Lung (tissue), 17 donors: ENCODE measurements at places on chromosomes 5 and 9. TPM values are rescaled to one million over a fixed set of nuclear protein-coding genes. Genes with fewer than 3 reads are reported as not detected.
A peak's percentile ranks its signal among the peaks of the same experiment; 100 is the strongest.

Gene CCL27
- total RNA-seq: not detected

Gene SPINK13
- total RNA-seq: not detected

Gene REEP2
- 1.1 TPM for total RNA-seq

Gene BTNL8
- total RNA-seq: 2.6 TPM

Gene CKMT2
- 1.7 TPM for total RNA-seq

Gene HTR4
- 0.17 TPM for total RNA-seq

Gene SEMA6A
- 17.7 TPM for total RNA-seq

Gene ZNF618
- total RNA-seq: 16.3 TPM

Gene HK3
- 111 TPM for total RNA-seq

DNA sequence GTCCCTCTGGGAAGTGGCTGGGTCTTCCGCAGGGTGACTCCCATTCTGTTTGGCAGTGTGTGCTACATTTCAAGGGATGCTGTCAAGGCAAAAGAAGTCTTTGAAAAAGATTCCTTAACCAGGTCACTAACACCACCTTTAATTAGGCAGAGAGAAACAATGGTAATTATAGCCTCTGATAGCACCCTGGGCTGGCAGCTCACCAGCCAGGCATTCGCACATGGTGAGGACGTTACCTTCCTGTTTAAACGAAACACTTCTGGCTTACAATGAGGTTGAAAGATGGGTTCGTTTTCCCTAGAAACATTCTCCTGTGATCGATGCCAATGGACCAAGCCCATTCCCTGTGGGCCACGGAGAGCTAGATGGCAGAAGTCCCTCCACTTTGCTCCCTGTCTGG is 230.1 kb upstream of the PANK3 start:
- H3K36me3 ChIP-seq: no peaks in the 10 kb centered on the region
- H3K4me3 ChIP-seq: no peak overlapping the region
- H3K4me1 ChIP-seq: no peaks in the 10 kb centered on the region
- peaks cover 60% of the 10 kb centered on the region for H3K27me3 ChIP-seq
- no peak for DNase-seq
- no peak overlapping the region for H3K27ac ChIP-seq

- no peak overlapping the region for H3K4me3 ChIP-seq
- DNase-seq: no peak
- no peak overlapping the region for H3K27ac ChIP-seq
- H3K36me3 ChIP-seq: no peaks in the 10 kb centered on the region
- no peaks in the 10 kb centered on the region for H3K27me3 ChIP-seq
Measured at GRCh38 chr9:93306579-93307091, 122.7 kb downstream of the WNK2 start.

DNA sequence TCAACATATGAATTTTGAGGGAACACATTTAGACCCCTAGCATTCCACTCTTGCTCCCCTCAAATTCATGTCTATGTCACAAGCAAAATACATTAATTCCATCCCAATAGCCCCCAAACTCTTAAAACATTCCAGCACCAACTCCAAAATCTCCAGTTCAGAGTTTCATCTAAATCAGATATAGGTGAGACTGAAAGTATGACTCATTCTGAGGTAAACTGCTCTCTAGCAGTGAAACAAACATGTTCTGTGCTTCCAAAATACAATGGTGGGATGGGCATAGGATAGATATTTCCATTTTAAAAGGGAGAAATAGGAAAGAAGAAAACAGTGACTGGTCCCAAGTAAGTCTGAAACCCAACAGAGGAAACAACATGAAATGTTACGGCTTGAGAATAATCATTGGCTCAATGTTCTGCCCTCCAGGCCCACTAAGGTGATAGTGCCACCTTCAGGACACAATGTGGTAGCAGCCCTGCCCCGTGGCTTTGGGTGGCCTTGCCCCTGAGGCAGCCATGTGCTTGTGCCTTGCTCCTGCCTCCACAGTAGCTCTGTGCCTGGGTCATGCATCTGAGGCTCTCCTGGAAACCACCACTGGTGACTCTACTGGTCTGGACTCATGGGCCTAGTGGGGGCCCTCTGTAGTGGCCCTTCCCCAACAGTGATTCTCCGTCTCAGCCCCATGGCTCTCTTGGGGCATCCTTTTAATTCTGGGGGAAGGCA is 36.4 kb upstream of the IPPK start:
- H3K36me3 ChIP-seq: no peaks in the 10 kb centered on the region
- DNase-seq: no peak
- no peak overlapping the region for H3K4me3 ChIP-seq
- no peaks in the 10 kb centered on the region for H3K4me1 ChIP-seq

GRCh38 chr5:94872526-94872925 is 254.1 kb downstream of the SLF1 start:
- H3K27ac ChIP-seq: no peak overlapping the region
- no peaks in the 10 kb centered on the region for H3K27me3 ChIP-seq
- no peaks in the 10 kb centered on the region for H3K4me1 ChIP-seq
- DNase-seq: no peak
- peaks cover 4% of the 10 kb centered on the region for H3K36me3 ChIP-seq
- no peak overlapping the region for H3K4me3 ChIP-seq

DNA sequence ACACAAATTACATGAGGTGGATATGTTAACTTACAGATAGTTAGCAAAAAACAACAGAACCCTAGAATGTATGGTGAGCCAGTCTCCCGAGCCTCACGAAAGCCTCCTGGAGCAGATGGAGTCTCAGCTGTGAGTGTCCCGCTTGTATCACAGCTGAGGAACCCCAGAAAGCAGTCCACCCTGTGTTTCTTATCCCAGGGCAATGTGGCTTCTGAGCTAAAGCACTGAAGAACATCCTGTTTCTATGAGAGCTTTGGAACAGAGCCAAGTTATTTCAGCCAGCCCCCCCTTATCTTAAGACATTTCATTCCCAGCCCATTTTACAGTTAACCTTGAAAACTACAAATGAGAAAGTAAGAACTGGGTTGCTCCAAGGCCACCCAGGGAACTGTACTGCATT is 1220.9 kb upstream of the CDH6 start:
- no peak overlapping the region for H3K4me3 ChIP-seq
- no peak for DNase-seq
- no peaks in the 10 kb centered on the region for H3K4me1 ChIP-seq
- no peaks in the 10 kb centered on the region for H3K36me3 ChIP-seq

GRCh38 chr5:92911293-92911692 is 669.7 kb downstream of the NR2F1-AS1 start:
- DNase-seq: no peak
- H3K4me1 ChIP-seq: peaks cover 3% of the 10 kb centered on the region
- no peak overlapping the region for H3K4me3 ChIP-seq
- H3K36me3 ChIP-seq: no peaks in the 10 kb centered on the region
- no peak overlapping the region for H3K27ac ChIP-seq

DNA sequence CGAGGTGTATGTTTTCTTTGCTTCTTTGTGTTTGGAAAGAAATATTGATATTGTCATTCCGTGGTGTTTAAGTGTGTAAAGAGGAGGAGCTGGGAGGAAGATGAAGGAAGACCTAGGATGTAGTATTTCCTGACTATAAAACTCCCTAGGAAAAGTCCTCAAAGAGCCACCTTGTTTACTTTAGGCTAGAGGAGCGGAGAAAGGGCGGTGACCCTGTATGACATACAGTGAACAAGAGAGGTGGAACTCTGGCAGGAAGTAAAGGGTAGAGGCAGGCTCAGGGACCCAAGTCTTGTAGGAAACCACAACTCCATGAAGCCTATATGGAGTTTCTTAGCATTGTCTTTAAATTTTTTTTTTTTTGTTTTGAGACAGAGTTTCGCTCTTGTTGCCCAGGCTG is 303.9 kb downstream of the DOCK8 start:
- no peaks in the 10 kb centered on the region for H3K27me3 ChIP-seq
- no peak overlapping the region for H3K27ac ChIP-seq
- no peaks in the 10 kb centered on the region for H3K36me3 ChIP-seq
- H3K4me1 ChIP-seq: peaks cover 9% of the 10 kb centered on the region
- no peak for DNase-seq

DNA sequence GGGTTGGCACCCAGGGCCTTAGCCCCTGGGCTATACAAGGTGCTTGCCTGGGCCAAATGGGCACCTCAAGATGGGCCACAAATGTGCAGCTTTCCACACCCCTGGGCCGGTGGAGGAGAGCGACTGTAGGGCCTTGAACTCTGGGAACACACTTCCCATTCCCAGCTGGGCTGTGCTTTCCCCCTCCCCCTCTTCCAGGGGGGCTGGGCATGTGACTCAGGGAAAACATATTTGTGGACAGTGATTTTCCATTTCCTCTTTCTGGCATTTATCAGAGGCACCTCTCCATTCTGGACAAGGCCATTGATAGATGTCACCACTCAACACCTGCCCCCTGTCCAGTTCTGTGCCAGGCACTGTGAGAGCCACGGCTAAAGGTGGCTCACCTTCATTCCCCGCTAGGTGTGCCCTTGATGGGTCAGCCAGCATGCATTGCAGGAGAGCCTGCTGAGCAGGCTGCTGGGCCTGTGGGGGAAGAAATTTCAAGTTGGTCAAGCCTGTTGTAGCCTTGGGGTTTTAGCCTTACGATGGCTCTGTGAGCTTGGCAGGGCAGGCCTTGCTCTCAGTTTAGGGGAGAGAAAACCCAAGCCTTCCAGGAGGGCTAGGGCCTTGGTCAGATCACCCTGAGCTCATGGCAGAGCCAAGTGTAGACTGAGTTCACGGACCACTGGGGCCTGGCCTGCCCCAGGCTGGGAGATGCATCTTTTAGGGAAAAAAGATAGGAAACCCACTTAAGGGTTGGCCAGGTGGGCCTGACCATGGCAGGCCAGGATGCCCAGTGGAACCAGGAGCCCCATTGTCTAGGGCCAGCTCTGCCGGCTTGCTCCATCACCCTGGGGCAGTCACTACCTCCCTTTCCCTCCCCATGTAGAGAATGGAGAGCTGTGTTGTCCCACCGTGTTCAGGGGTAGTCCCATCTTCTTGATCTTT is 113.9 kb downstream of the DAB2IP start:
- H3K4me3 ChIP-seq: no peak overlapping the region
- peak overlapping the region; percentile 80 for H3K27ac ChIP-seq
- peaks cover 22% of the 10 kb centered on the region for H3K36me3 ChIP-seq

GRCh38 chr5:81719743-81720345 is 31.1 kb downstream of the SSBP2 start:
- H3K27me3 ChIP-seq: no peaks in the 10 kb centered on the region
- DNase-seq: no peak
- no peaks in the 10 kb centered on the region for H3K36me3 ChIP-seq
- no peak overlapping the region for H3K4me3 ChIP-seq

GRCh38 chr5:34685485-34686165 is 29.5 kb downstream of the RAI14 start:
- no peak overlapping the region for H3K4me3 ChIP-seq
- H3K4me1 ChIP-seq: peaks cover 13% of the 10 kb centered on the region
- H3K36me3 ChIP-seq: no peaks in the 10 kb centered on the region
- no peak for DNase-seq
- peak overlapping the region; percentile 3 for H3K27ac ChIP-seq

DNA sequence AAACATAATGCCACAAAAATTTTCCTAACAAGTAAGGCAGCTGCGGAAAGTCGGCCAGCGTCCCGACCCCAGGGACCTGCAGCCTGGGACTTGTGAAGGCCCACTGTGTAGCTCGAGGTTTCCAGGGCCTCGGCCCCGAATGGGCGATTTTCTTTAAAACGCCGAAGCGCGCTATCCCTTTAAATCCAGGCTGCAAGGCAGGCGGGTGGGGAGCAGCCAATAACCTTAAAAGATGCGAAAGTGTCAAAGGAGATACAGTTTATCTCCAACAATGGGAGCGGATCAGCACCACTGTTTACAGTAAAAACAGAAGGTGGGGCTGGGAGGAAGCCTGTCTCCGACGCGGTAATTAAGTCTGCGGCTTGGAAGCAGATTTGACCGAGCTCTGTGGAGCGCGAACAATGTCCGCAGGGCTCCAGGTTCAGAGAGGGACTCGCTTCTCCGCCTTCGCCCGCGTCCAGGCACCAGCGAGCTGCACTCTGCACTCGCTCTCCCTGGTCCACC is 1.7 kb upstream of the ZSWIM6 start:
- H3K4me3 ChIP-seq: peak overlapping the region; percentile 41
- DNase-seq: peak; percentile 71
- H3K27ac ChIP-seq: peak overlapping the region; percentile 82

DNA sequence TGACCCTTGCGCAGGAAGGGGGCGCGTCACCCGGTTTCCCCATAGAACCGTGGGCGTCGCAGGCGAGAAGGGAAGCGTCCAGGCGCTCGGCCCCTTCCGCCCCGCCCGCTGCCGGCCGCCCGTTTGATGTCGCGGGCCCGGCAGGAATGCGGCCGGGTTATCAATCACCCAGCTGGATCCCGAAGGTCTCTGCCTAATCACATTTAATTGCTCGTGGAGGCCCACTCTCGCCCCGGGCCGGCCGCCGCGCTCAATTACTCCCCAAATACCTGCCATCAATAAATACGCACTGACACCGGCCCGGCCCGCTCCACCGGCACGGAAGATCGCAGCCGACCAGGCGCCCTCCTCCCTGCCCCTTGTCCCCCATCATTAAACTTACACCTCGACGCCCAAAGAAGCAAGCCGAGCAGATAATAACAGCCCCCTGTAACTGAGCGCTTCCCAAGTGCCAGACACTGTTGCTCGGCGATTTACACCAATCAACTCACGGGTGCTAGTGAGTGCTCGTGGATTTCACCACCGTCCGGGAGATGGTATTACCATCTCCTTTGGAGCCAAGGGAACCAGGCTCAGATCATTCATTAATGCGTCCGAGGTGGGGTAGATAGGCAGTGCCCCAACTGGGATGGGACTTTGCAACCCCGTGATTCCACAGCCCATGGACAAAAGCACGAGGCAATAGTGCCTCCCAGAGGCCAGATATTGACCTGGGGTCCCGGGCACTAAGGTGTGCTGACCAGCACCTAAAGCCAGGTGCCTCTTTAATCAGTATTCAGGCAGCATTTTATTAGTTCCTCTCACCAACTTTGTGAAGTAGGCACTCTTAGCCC is 11.3 kb downstream of the MSX2 start:
- no peak for DNase-seq
- no peak overlapping the region for H3K4me3 ChIP-seq
- H3K27me3 ChIP-seq: peaks cover 75% of the 10 kb centered on the region

GRCh38 chr5:62182802-62183201 is 123.2 kb upstream of the KIF2A start:
- H3K27me3 ChIP-seq: no peaks in the 10 kb centered on the region
- no peaks in the 10 kb centered on the region for H3K36me3 ChIP-seq
- no peak overlapping the region for H3K4me3 ChIP-seq
- H3K4me1 ChIP-seq: no peaks in the 10 kb centered on the region
- DNase-seq: no peak
- H3K27ac ChIP-seq: no peak overlapping the region

- H3K4me1 ChIP-seq: peaks cover 58% of the 10 kb centered on the region
- H3K36me3 ChIP-seq: no peaks in the 10 kb centered on the region
- no peaks in the 10 kb centered on the region for H3K27me3 ChIP-seq
- H3K27ac ChIP-seq: peak overlapping the region; percentile 2
Measured at GRCh38 chr9:88777498-88778312, 213.6 kb upstream of the S1PR3 start.

- no peak overlapping the region for H3K4me3 ChIP-seq
- no peak overlapping the region for H3K27ac ChIP-seq
- H3K36me3 ChIP-seq: no peaks in the 10 kb centered on the region
- H3K4me1 ChIP-seq: no peaks in the 10 kb centered on the region
Measured at GRCh38 chr9:136762915-136763648, 1.2 kb downstream of the LCN15 start.
